NCI-H526 (cell line): ENCODE measurements at places on chromosomes 13 and 19.
A peak's percentile ranks its signal among the peaks of the same experiment; 100 is the strongest.

DNA sequence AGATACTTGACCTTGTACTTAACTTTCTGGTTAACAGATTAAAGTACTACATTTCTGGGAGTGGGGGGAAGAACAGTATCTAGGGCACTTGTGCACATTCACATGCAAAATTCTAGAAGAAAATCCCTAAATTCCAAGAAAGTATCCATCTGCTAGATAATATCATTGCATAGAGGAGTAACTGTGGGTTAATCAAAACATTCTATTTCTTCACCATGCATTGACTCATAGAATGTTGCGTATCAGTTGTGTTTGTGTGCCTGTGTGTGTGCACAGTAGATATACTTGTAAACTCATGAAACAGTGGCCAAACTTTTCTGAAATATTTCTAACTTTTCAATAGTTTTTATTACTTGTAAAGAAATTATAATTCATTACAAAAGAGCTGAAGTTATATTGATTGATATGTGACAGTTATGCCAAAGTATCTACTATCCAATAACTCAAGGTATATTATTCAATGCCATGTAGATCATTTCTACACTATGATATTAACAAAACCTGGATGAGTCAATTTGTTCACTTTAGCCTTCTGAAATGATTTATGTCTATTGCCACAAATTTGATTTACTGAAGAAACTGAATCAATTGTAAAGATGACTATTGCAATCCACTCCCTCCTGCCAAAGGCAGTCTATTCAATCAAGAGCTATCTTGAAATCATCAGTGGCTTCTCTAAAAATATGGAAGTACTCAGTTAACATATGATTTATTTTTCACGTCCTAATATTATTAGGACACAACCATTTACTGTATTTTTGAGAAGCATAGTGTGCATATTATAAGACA is 756.7 kb upstream of the ARGLU1 start:
- DNase-seq, result no peak

DNA sequence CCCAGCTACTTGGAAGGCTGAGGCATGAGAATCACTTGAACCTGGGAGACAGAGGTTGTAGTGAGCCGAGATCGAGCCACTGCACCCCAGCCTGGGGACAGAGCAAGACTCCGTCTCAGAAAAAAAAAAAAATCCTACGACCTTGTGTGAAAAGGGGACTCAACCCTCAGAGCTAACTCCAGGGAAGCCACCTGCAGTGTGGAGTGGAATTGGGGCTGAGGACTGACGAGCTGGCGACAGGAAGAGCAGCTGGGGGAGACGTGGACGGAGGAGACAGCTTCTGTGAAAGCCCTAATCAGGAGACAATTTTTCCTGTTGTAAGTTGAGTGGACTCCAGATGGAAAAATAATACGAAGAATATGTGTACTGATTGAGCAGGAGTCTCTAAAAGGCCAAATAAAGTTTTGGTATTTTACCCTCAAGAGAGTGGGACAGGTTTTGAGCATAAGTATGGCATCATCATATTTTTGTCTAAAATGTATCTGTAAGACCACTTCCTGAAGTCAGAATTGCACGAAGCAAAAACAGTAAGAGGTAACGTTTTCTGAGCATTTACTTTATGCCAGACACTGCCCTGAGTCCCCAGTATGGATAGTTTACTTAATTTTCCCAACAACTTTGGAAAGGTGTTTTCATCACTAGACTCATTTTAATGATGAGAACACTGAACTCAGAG is 12.0 kb upstream of the LAIR1 start:
- DNase-seq, result no peak

DNA sequence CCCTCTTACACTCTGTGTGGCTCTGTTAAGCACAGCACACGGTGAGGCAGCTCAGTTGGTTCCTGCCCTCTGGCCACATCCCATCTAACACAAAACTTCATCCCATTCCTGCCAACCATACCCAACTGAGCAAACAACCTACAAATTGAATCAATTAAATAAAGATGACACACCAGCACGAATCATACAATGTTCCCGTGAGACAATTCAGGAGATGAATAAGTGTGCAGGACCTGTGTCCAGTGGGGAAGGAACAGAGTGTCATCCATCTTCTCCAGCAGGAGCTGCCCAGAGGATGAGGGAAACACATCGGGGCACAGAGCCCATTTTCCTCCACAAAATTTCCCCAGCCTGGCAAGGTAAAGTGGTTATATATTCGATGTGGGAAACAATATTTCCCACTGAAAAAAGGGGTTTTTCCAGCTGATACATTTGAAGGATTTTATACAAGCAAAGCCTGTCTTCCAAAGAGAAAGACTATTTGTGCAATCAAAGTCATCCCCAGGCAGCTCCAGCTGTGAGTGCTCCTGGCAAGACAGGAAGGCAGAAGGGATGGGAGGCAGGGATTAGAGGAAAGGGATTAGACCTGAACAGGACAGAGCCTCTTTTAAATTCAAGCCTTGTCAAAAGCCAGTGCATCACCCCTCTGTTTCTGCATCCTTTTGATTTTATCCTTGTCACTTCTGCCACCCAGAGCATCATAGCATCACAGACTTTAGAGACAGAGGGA is 240.2 kb downstream of the LHFPL6 start:
- peak; percentile 11 for DNase-seq

DNA sequence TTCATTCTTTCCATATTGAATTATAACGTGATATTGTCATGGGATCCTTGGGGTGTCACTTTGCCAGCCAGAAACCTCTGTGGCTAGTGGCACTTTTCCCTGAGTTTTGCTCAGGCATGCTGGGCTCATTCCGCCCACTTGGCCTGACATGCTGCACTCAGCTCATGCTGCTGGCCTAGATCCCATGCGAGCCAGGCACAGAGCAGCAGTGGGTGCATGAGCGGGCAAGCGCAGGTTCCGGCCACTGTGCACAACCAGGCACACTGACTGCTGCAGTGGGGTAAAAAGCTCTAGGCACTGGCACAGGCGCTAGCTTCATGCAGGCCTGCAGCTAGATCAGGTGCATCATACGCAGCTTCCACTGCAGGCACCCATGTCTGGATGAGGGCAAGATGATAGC is 221.2 kb downstream of the MAB21L1 start:
- no peak for DNase-seq

DNA sequence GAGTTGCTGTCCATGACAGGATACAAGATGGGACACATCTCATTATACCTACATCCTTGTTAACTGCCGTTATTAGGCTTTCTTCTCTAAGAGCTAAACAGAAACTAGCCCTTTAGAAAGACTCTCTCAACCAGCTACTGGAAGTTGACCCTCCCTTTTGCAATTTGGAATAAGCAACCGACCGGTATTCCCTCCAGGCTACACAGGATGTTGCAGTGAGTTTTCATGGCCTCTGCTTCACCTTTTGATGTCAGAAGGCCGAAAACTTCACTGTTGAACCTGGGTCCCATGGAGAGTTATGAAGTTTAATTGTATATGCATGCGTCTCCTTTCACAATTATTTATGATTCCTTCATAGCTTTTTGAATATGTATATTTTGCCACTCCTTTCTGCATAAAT is 1042.5 kb upstream of the SPRY2 start:
- no peak for DNase-seq

DNA sequence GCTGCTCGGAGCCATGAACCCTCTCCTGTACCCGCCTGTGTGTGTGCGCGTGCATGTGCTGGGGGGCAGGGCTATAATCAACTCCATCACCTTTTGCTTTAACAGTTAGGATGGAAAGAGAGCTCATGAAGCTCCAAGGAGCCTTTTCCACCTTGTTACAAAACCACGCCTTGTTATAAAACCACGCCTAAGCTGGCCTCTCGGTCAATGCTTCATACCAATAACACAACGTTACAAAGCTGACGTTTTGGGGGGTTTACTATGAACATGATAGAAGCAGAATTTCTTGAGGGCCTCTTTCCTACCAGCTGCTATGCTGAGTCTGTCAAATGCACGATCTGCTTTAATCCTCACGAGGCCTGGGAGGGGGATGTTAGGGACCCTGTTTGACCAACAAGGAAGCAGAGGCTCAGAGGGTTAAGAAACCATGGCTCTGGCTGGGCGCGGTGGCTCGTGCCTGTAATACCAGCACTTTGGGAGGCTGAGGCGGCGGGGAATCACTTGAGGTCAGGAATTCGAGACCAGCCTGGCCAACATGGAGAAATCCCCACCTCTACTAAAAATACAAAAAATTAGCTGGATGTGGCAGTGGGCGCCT is 11.9 kb downstream of the CAPS start:
- DNase-seq, result no peak
